ENCODE measurements at places on chromosomes 5 and 9.

DNA sequence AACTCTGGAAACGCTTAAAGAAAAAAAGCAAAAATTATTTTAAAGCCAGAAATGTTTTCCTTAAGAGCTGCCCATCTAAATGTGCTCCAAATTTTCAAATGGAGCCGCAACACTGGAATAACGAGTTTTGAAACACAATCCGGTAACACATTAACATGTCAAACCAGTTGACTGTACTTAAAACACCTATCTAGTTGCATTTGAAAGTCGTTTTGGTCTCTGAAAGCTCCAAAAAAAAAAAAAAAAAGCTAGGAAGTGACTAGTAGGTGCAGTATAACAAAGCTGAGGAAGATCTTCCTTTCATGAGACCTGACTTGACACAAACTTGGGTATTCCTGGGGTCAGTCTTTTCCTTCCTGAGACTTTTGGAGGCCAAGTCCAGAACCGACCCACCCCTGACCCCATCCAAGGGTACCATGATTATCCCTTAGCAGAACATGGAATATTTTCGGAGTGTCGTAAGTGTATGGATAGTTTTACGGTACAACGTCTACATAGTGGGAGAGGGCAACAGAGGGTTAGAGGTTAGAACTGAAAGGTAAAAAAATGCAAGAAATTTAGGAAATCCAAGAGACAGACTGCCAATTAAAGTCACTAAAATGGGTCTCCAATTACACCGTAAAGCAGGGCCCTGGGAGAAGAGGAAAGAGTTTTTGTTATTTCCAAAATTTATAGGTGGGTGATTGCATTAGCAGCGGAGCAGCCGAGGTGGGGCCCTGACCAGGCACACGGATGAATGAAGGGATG, 812 bp downstream of the CETN3 start:
- peak; percentile 40 for DNase-seq

DNA sequence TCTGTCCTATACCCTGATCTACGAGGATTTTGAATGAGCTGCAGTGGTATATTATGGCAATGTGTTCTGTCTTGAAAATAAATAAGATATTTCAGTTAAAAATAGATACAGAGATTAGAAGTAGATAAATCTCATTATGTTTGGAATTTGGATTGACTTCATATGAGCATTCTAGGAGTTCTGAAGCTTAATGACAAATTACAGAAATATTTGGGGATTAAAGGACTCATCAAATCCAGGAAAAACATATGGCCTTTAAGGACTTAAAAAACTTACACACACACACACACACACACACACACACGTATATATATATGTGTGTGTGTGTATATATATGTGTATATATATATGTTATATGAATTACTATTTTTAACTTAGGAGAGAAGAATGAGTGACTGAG, 446.9 kb upstream of the CD180 start:
- DNase-seq = no peak

GRCh38 chr9:11318946-11319345, 706.1 kb upstream of the PTPRD start:
- no peak for DNase-seq

- peak; percentile 68 for DNase-seq
Measured at GRCh38 chr5:114449860-114450421, 88.1 kb downstream of the KCNN2 start.

- no peak for DNase-seq
Measured at GRCh38 chr5:149584121-149584520, 2.8 kb downstream of the ARHGEF37 start.

- no peak for DNase-seq
Measured at GRCh38 chr5:103435136-103435889, 127.3 kb downstream of the NUDT12 start.

DNA sequence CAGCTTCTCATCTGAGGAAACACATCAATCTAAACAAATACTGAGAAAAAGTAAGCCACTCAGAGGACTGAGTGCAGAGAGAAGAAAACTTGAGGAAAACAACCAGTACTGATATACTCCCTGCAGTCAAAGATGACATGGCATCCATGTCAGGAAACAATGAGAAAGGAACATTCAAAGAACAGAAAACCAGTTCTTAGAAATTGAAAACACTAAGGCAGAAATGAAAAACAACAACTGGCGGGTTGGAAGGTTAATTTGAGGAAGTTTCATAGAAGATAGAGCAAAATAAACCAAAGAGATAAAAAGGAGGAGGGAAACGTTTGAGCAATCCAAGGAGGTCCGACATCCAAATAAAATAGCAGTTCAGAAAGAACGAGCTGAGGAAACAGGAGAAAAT, 475.2 kb downstream of the HINT1 start:
- DNase-seq = no peak

GRCh38 chr9:119634006-119634405, 264.8 kb upstream of the BRINP1 start:
- DNase-seq = no peak

- no peak for DNase-seq
Measured at GRCh38 chr5:172845154-172845553, 11.1 kb downstream of the ERGIC1 start.

DNA sequence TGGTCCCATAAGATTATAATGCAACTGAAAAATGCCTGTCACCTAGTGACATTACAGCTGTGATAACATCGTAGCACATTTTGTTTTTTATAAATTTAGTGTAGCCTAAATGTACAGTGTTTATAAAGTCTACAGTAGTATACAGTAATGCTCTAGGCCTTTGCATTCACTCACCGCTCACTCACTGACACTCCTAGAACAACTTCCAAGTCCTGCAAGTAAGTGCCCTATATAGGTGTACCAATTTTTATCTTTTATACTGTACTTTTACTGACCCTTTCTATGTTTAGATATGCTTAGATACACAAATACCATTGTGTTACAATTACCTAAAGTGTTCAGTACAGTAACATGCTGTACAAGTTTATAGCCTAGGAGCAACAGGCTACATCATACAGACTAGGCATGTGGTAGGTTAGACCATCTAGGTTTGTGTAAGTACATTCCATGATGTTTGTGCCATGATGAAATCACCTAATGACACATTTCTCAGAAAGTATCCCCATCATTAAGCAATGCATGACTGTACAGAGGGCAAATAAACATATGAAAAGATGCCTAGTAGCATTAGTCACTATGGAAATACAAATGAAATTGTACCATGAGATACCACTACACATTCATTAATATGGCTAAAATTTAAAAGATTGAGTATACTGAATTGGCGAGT, 127.6 kb downstream of the TRPM6 start:
- DNase-seq = no peak

DNA sequence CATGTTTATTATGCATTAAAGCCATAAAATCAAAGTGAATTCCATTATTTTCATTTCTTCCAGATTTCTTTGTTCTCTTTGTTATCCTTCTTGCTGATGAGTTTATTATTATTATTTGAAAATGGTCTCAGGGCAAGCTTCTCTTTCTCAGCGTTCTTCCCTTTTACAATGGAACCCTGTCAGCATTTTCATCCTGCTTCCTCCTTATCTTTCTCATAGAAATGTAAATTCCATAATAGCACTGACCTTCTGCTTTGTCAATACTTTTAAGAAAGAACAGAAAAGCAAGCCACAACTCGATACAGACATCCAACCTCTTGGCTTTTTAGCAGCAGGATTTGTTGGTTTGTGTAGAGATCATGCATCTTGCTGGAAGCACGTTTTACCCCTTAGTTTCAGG, 114.0 kb upstream of the BASP1 start:
- DNase-seq = peak; percentile 87

DNA sequence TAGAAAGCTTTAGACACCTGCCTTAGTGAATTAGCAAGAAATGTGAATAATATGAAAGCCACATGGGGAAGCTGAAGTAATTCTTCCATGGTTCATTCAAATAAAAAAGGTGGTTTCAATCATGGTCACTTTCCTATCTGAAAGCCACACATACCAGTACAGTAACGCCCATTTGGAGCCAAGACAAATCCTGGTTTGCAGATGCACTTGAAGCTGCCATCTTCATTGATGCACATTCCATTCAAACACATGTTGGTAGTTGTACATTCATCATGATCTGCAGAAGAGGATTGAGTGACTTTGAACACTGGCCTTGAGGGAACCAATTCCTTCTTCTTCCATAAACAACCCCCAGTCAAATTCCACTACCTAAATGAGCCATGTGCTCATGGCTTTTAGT, 161.5 kb downstream of the FBN2 start:
- DNase-seq = no peak

DNA sequence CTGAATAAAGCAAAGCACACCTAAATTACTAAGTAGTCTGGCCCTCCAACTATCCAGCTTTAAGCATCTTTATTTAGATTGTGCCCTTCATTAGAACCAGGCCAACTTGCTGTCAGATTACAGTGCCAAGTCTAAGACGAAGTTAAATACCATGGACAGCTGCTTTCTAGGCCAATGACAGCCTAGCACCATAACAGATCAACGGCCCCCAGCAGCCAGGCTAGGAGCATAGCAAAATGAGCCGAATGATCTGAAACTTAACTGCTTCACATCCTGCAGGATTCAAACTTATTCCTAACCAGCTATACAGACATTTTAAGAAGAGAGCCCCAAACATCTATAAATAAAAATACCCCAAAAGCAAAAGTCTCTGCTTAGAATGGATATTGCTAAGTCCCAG, 6.8 kb downstream of the SLC24A2 start:
- DNase-seq = no peak

- DNase-seq = no peak
Measured at GRCh38 chr9:131728546-131728910, 11.3 kb downstream of the RAPGEF1 start.

DNA sequence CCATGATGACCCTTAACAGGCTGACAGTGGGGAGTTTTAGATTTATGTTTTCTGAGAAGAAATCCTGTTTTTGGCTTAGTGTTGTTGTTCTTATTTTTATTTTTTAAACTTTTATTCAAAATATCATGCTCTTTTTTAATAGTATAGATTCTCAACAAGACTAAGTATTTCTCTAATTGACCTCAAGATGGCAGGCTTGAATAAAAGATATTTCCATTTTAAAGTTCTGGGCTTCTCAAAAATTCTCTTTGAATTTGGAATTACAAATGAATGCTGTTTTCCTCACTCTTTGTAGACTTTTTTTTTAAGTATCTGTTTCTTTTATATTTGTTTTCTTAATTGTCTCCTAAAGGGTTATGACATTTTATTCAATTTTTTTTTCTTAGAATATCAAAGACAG, 50.0 kb upstream of the SH3GL2 start:
- DNase-seq = no peak

GRCh38 chr9:129762985-129763926, 10.4 kb upstream of the PTGES start:
- no peak for DNase-seq

DNA sequence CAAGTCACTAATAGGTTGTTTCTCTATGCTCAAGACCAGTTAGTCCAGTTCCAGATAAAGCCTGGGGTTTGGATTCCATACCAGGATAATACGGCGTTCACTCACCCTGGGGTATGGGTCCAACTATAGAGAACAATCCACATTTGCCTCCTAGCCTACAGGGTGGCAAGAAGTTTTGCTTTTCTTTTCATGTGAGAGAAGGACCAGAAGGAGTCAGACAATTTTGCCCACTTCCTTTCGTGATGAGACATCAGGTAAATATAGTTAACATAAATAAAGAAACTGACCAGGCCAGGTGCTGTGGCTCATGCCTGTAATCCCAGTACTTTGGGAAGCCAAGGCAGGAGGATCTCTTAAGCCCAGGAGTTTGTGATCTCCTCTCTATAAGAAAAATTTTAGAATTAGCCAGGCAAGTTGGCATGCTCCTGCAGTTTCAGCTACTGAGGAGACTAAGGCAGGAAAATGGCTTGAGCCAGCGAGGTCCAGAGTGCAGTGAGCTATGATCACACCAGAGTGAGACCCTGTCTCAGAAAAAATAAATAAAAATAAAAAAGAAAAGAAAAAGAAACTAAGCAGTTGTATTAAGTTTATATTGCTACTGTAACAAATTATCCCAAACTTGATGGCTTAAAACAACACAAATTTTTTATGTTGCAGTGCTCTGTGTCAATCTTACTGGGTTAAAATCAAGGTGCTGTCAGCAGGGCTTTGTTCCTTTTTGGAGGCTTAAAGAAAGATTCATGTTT, 7.5 kb upstream of the REEP5 start:
- no peak for DNase-seq

DNA sequence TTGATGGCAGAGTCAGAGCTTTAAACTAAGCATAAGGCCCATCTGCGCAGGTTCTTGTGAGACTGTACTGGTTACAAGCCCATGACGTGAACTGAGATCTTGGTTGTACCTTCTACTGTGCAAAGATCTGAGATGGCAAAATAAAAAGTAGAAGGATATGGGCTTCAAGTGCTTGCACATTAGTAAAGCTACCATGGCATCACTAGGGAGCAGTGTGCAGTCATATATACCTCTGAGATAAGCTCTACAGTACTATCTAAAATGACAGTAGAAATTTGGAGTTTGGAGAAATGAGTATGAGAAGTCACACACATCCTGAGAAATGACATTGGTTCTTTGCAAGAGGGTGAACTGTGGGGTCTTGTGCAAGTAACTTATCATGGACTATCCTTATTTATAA, 408.2 kb upstream of the PRR16 start:
- no peak for DNase-seq

GRCh38 chr9:38017149-38017884, 51.7 kb downstream of the SHB start:
- DNase-seq = peak; percentile 86

GRCh38 chr5:180173875-180174586, 35.0 kb downstream of the RASGEF1C start:
- DNase-seq = no peak

DNA sequence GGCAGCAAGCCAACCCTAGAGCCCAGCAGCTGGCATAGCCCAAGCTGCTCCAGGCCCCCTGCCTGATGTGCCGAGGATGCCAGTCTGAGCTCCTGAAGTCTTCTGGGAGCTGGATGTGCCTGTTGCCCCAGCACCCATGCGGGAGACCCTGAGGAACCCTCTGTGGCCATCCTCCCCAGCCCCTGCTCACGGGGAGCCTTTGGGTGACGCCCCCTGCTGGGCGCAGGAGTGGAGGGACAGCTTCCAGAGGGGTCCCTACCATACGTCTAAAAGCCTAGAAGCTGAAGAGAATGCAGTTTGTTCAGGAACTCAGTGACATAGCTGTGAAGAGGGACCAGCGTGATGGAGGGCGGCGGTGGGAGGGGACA, 33.1 kb upstream of the MVB12B start:
- no peak for DNase-seq

DNA sequence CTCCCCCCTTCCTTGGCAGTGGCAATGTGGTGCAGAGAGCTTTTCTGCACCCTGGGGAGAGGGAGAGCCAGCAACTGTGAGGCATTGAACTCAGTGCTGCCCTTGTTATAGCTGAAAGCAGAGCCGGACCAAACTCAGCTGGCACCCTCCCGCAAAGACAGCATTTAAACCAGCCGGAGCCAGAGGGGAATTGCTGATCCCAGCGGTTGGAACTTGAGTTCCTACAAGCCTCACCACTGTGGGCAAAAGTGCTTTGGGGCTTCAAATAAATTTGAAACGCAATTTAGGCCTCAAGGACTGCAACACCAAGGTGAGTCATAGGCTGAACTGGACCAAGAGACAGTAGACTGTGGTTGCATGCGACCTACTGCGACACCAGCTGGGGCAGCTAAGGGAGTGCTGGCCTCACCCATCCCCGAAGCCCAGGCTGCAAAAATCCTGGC, 207.6 kb upstream of the CDKN2B start:
- no peak for DNase-seq

- no peak for DNase-seq
Measured at GRCh38 chr9:78158286-78158685, 77.6 kb upstream of the CEP78 start.

- DNase-seq = peak; percentile 30
Measured at GRCh38 chr5:111779922-111780292, 22.9 kb upstream of the NREP start.

GRCh38 chr9:93896093-93896492, 59.1 kb downstream of the BARX1 start:
- no peak for DNase-seq

GRCh38 chr9:98707166-98708102, 1.3 kb downstream of the GABBR2 start:
- peak; percentile 66 for DNase-seq

Data from HAP-1 (cell line).